ENCODE measurements at places on chromosomes 5 and 9.

- ATAC-seq, result no peak
These were observed 169.2 kb upstream of the MVB12B start for GRCh38 chr9:126157423-126157822.

- ATAC-seq, result no peak
These were observed 751.7 kb downstream of the TLE1 start for GRCh38 chr9:80937645-80938044.

DNA sequence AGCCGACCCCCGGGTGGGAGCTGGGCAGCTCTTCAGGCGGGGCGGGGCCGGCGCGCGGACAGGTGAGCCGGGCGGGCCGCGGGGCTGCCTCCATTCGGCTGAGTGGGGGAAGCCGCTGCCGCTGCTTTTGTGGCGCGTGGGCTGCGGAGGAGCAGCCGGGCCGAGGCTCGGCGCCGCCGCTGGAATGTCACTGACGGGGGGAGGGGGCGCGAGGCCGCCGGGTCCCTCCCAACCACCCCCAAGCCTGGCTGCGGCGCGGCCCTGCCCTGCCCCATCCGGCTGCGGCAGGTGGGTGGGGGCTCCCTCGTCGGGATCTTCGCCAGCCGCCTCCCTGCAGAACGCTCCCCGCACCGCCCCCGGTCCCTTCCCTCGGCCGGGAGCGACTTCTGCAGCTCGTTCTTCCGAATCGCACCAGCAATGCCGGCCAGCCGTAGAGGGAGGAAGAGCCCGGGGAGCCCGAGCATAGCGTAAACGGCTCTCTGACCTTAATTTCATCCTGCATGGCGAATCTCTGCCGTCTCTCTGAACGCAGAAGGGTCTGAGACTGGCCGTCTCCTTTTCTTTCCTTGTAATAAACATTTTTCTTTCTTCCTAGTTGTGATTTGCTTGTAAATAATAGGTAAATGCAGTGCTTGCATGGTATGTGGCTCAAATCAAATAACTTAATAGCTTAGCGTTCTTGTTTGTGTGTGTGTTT, 505 bp downstream of the SPTAN1 start:
- peak; percentile 10 for ATAC-seq

DNA sequence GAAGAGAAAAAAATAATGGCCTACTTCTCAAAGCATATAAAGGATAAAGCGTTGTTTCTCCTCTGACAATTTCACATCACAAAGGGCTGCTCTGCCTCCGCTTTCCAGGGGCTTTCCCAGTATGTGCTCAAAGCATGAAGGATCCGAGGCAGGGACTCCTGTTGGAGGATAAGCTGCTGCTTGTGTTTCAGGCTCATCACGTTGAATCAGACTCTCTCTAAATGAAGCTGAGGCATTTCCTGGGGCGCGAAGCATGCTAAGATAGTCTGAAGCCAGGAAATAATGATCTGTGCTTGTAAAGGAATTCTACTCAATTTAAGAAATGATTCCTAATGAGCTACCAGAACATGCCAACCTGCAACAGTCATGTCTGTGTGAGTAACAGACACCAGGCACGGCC, 97.5 kb downstream of the MARCHF11 start:
- no peak for ATAC-seq

GRCh38 chr5:84248013-84248412, 136.7 kb downstream of the EDIL3 start:
- no peak for ATAC-seq

DNA sequence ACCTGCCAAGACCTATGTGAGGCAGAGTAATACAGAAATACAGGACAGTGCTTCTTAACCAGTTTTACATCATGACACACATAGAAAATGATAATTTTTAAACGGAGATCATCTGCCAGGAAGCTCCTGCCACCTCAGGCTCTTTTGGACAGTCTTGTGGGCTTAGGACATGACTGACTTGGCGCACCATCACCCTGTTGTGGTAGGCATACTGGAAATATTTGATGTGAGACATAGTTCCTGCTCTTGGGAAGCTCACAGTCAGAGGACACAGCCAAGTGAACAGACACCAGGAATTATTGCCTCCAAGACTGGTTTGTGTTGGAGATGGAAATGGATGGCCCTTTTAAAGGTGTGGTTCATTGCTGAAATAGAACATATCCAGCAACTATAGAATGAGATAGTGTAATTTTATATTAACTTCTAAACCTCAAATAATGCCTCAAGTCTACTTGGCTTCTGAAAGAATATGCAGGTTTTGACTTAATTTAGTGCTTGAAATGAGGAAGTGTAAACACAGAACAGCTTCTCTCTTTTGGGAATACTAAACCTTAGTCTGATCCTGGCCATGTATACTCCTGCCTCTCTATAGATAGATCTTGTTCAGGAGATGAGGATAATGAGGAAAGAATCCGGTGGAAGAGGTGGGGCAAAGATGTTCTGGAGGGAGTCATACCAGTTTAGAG, 19.7 kb downstream of the CPEB4 start:
- peak; percentile 55 for ATAC-seq

GRCh38 chr5:67636850-67637524, 440.4 kb upstream of the CD180 start:
- no peak for ATAC-seq

DNA sequence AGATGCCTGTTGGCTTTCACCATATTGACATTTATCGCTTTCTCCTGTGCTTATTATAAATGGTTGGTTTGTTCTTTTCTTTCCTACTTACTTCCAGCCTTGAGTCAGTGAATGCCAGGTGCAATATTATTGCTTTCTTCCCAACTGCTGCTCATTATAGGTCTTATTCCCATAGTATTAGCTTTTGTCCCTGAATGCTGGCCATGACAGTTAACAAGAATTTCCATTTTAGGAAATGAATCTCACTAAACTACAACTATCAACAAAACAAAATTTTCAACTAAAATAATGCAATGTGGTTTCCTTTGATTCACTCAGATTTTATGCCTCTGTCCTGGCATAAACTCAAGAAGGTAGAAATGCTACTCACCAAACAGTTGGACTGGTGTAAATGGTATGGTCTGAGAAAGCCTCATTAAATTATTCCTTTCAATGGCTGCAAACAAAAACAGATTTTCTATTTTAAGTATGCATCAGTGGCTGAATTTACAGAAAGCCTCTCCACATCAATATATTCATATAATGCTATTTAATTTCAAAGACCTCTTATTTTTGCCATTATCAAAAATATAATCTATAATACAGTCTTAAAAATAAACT, 145.4 kb downstream of the TRPM6 start:
- no peak for ATAC-seq

GRCh38 chr5:79512049-79512448, 1.9 kb downstream of the HOMER1 start:
- no peak for ATAC-seq

GRCh38 chr5:39256477-39257235, 37.3 kb upstream of the FYB1 start:
- no peak for ATAC-seq

DNA sequence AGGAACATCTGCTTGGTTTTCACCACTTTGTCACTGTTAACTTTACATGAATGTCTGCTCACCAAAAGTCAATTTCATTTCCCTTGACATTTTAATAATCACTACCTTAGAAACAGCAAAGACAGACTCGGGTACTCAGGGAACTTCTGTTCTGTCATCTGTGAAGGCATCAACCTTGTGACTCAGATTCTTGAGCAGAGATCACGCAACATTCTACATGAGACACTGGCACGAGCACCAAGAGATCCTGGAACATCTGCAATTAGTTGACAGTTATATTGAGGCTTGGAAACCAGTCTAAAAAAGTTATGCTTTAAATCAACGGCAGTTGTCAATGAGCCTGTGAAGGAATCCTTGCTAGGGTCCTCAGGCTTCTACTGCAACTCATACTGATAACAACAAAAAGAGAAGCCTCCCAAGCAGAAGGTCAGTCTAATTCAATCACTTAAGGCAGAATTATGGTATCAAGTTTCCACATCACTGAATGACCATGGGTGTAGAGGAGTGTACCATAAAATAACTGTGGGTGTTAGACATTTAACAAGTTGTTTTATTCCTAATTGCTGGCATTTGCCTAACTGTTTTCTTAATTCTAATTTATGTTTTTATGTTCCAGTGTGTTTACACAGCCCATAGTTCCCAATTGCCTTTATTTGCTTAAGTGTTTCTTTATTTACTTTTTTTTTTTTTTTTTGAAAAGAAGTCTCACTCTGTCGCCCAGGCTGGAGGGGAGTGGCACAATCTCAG, 3.3 kb upstream of the PBX3 start:
- no peak for ATAC-seq

GRCh38 chr9:8760000-8760767, 960.6 kb upstream of the DMAC1 start:
- ATAC-seq, result no peak

GRCh38 chr5:168766426-168766700, 187.2 kb upstream of the PANK3 start:
- ATAC-seq, result peak; percentile 40

DNA sequence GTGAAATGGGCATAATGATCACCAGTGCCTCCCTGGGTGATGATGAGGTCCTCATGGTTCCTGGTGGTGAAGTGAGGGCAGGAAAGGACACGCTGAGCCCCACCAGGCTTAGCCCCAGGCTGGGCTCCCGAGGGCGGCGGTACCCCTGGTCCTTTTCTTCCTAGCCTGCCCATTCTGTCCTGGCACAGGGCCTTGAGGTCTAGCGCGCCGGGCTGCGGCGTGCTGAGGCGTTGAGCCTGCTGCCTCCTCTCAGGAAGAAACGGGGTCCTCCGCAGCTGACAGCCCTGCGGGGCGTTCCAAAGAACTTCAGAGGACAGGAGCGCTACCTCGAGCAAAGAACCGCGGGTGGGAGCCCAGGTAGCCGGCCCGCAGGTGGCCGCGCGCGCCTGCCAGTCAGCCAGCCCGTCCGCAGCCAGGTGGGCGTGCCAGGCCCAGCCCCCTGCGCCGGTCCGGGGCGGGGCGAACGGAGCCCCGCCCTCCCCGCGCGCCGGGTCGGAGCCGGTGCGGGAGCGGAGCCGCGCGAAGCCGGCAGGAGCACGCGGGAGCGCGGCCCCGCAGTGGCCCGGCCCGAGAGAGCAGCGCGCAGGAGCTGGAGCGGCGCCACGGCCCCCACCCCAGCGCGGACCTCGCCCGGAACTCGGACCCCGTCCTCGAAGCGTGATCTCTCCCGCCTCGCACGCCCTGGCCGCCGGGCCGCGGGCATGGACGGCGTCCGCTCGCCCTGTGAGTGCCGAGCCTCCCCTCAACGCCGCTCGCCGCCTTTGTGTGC, at the start of gene WNK2:
TSS of gene WNK2 (plus strand) at position 477 of the 769 bp plus-strand sequence. CDS start 791 bp downstream, outside the sequence.
- peak; percentile 56 for ATAC-seq

- no peak for ATAC-seq
These were observed 41.5 kb upstream of the STXBP1 start for GRCh38 chr9:127570533-127571111.

- no peak for ATAC-seq
These were observed 12.0 kb downstream of the REXO4 start for GRCh38 chr9:133405508-133406438.

GRCh38 chr5:3362606-3362910, 233.1 kb upstream of the IRX1 start:
- ATAC-seq, result no peak

DNA sequence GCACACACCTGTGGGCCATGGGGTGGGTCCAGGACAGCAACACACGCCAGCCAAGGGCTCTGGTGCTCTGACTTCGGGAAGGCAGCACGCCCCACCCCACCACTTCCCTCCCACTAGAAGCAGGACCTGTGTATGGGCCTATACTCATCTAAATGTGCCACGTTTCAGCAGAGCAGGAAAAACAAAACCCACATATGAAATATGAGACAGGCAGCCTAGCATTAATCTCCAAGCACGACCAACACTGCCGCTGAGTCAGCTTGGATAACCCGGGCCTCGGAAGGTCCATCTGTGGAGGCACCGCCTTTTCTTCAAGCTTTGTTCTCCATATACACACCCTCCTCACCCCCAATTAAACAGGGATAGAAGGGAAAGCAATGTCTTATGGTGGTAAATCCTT, 203.1 kb downstream of the ROR2 start:
- no peak for ATAC-seq

GRCh38 chr5:153425914-153426313, 64.6 kb upstream of the GRIA1 start:
- ATAC-seq, result no peak

GRCh38 chr5:39214912-39215709, 4.3 kb downstream of the FYB1 start:
- no peak for ATAC-seq

GRCh38 chr9:133453651-133454050, 6.1 kb upstream of the CACFD1 start:
- ATAC-seq, result no peak

- ATAC-seq, result no peak
These were observed 159.0 kb downstream of the NR2F1-AS1 start for GRCh38 chr5:93421987-93422401.

- no peak for ATAC-seq
These were observed 136.3 kb downstream of the TENT4A start for GRCh38 chr5:6849316-6850105.

DNA sequence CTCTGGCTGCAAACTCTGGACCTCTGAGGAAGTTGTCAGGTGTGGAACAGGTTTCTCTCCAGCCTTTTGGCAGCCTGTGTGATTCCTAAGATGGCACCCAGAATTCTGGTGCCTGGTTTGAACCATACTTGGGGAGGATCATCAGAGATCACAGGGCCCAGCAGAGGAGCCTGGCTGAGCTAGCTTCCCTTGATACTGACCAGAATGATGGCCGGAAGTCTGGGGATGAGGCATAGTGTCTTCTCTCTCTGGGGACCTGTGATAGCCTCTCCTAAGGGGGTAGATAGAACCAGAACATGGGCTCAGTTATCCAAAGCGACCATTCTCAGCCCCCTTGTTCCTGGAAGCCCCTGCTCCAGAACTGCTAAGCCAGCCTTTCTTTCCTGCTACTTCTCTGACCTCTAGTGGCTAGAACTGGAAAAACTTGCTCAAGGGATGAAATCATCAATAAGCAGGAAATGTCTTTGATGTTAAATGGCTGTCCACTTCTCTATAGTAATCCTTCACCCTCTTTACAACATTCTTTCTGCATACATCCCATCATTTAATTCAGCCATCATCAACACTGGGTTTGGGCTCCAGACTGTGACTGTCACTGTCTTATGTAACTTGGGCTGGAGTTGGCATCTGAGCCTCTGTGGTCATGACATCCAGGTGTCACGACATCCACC, 55.1 kb downstream of the C9orf152 start:
- peak; percentile 58 for ATAC-seq

DNA sequence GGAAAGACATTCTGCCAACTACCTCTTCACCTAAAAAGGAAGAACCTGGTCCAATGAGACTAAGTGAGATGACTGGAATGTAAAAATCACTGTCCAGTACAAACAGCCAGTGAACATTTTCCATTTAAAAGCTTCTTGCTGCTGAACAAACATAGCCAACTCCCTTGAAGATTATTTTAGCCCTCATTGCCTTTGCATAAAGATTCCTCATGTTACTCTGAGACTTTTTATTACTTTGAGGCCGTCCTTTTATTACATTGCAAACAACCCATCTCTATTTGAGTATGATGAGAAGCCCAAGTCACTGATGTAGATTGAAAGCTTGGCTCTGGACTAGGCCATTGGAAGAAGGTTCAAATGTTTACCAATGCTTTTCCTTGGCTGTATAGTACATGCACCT, 649.8 kb downstream of the CETN3 start:
- ATAC-seq, result no peak

All from SK-N-SH treated with all-trans-retinoic acid at 6 μM for 48 hours (cell line).